Fibroblast of skin of scalp (primary cell): ENCODE measurements at places on chromosomes 3 and 15.

DNA sequence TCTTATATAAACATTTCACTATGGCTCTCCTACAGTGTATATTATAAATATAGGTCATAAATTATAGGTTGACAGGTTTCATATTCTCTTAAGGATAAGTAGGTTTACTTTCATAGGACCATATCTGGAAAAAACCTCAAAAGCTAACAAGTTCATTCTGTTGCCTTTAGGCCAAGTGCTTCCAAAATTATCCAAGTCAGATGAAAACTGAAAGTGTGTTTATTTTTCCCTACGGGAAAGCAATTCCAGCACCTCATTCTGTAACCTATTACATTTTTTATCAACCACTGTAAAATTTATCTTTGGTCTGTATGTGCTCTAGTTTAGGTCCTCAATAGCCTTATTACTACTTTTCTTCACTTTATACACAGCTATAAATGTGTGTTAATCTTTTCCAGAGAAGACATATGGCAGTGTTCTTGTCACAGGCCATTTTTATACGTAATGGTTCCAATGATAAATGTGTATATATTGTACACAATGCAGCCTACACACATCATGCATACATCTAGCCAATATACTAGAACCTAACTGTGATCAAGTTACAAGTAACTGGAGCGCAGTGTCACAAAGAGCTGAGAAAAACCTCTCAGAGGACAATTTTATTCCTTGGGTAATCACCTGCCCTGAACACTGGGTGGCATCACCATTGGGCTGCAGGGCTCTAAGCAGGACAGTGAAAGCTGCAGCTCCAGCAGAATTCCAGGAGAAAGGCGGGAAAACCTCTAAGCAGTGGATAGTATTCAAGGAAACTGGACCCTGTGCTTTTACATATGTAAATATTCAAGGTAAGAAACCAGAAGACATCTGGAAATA lies 251.3 kb downstream of the CTNNB1 start:
- peak; percentile 14 for DNase-seq

- DNase-seq: peak; percentile 61
These were observed 29.2 kb upstream of the CNTN3 start for GRCh38 chr3:74643636-74644035.

DNA sequence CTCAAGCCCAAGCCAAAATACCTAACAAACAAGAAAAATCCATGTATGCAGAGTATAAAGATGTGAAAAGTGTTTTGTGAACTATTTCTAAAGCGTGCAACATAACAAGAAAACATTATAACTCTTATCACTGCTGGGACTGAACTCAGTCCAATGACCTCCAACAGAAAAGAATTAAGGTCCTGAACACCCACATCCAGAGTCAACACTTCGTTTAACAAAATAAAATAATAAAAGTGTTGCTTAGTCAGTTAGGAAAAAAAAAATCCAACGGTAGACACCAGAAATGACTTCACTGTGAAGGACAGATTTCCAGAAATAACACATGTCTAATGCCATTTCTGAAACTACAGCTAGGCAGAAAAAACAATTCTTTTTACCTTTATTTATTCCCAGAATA lies 28.0 kb downstream of the MB21D2 start:
- DNase-seq: no peak

GRCh38 chr15:92149465-92149864 lies 244.2 kb upstream of the ST8SIA2 start:
- peak; percentile 29 for DNase-seq

- no peak for DNase-seq
These were observed 7.0 kb downstream of the AEN start for GRCh38 chr15:88628018-88628654.

GRCh38 chr15:29138260-29138659 lies 131.4 kb downstream of the NSMCE3 start:
- no peak for DNase-seq

GRCh38 chr15:42508263-42508690 lies 12.8 kb downstream of the SNAP23 start:
- no peak for DNase-seq

DNA sequence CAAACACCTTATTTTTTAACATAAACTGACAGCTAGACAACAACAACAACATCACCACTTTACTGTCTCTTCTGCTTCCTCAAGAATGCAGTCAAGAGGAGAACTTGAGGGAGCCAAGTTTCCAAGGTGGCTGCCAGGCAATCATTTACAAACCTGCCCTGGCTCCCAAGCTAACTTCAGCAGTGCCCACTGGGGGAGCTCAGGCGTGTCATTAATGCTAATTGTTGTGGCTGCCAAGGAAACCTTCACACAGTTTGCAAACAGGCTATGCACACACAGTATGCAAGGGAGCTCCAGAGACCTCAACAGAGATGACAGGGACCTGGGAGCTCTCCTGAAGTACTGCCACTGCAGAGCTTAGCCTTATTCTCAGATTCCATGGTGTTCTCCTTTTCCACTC lies 2.1 kb downstream of the DZIP1L start:
- DNase-seq: peak; percentile 13

DNA sequence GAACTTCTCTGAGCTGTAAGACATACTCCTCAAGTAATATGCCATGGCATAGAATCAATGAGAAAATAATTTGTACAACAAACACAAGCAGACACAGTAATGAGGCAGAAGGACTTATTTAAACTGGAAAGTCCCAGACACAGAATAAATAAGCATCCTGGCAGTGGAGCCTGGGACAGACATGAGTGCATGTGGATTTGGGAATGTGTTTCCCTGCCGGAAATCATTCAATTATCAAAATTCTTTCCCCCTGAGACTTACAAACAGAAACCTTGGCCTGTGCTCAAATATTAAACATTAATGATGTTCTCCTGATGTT lies 520.1 kb downstream of the ROBO1 start:
- DNase-seq: peak; percentile 85

DNA sequence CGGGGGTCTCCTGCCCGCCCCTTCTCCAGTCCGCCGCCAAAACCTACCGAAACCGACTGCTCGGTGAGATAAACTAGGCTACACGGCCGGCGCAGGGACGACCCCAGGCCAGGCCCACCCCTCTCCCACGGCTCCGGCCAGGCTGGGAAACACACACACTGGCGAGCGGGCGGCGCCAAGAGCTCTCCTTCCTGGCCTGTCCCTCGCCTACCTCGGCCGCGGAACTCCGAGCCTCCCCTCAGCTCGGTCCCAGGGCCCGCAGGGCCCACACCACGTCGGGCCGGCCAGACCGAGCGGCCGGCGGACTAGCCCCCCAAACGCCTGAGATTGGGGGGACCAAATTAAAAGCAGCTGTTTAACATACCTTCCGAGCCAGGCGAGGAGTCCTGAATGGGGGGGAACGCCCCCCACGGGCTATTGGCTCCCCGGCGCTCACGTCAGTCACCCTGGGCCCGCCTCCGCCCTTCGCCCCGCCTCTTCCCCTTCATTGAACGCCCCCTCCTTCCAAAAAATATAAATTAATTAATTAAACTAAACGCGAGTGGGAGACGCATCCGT lies 4.0 kb upstream of the SIN3A start:
- peak; percentile 80 for DNase-seq

DNA sequence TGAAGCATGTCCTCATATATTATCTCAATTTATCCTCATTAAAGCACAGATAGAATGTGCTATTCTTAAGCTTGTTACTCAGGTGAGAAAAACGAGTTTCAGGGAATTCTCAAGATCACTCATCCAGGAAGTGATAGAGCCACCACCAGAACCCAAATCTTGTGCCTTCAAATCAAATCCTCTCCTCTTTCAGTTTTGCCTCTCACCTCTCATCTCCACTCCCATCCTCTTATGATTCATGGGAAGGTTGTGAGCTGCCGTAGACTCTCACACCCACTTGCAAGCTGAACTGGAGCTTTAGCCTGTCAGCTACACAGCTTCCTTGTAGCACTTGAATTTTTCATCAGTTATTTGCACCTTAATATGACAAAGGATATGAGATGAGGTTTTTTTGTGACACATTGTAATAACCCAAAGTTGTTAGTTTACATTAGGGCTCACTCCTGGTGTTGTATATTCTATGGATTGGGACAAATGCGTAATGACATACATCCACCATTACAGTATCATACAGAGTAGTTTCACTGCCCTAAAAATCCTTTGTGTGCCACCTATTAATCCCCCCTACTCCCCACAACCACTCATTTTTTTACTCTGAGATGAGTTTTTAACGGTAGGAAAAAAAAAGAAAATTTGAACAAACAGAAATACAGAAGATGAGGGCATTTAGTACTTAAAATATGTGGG lies 25.7 kb downstream of the GPR15 start:
- no peak for DNase-seq

- DNase-seq: peak; percentile 9
These were observed 88.6 kb upstream of the ADAMTS17 start for GRCh38 chr15:100430411-100430810.

- peak; percentile 75 for DNase-seq
These were observed 62.5 kb downstream of the CBLB start for GRCh38 chr3:105806359-105806758.

GRCh38 chr15:70585707-70586034 lies 177.7 kb downstream of the UACA start:
- DNase-seq: no peak

DNA sequence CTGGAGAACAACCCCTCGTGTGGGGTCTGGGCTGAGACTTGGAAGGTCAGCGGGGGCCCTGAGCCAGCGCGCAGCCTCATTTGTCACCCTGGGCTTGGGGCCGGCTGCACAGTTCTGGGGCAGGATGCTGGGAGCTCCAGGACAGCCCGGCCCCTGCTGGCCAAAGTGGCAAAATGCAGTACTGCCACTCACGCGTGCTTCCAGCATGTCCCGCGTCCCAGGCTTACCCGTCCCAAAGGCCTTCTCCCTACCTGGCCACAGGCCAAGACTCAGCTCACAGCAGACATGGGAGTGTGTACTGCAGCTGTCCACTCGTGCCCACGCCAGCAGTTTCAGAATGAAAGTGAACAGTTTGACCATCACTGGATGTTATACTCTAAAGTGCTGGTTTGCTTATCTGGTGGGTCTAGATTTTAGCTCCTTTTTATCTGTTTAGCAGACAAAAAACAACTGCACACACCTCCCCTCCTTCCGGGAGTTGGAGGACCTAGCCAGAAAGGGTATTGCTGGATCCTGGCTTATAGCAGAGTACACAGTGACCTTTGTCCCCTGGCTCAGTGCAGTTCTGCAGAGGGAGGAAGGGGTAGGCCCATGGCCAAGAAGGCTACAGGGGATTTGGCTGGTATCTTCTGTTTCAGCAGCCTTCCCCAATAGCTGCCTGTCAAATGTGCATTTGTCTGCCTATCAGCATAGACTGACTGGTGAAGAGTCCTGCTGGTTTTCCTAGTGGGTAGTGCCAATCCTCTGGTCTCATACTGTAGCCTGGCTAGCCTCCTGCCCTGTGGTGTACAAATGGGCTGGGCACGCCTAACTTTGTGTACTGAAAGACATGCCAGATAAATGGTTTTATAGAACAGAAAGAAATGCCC lies 23.2 kb upstream of the IP6K2 start:
- DNase-seq: peak; percentile 72

DNA sequence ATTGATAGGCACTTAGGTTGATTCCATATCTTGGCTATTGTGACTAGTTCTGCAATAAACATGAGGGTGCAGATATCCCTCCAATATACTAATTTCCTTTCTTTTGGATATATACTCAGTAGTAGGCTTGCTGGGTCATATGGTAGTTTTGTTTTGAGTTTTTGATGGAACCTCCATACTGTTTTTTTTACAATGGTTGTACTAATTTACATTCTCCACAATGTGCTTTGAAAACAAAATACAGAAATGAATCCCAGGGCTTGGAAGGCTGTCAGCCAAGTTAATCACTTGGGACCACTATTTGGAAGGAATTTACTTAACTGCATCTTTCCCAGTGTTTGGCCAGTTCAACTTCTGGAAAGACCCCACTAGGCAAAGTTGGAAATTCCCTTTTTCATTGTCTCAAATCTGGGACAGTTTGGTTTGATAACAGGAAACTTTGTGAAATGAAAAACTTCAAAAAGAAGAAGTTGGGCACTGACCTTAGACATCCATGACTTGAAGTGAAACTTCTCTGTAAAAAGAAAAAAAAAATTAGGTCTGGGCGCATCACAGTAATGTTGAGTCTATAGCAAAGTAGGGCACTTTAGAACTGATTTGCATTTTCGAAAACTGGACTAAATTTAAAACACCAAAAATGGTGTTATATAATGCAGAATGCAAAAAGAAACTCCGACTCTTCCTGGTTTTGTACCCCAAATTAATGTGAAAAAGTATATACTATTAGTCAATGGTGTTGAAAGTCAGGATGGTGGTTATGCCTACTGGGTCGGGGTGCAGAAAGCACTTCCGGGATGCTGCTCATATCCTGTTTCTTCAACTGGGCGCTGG lies 6.0 kb downstream of the CTSH start:
- no peak for DNase-seq

GRCh38 chr3:102529452-102529851 lies 94.6 kb downstream of the ZPLD1 start:
- no peak for DNase-seq

GRCh38 chr3:52836986-52837385 lies 2.2 kb upstream of the MUSTN1 start:
- DNase-seq: no peak

DNA sequence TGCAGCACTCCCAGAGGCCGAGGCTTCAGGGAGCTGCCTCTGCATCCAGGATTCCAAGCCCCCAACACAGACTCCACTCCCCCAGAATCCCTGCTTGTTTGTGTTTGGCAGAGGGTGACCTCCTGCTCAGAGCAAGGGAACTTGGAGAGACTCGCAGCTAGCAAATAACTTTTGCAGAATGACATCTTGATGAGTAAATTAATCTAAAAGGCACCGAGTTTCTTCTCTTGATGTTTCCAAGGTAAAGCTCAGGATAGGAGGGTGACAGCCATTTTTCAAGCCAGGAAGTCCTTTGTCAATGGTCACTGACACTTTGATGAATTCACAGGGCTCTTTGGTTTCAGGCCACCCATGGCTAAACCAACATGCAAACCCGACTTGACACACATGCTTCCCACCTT lies 523.0 kb downstream of the NTRK3 start:
- no peak for DNase-seq

DNA sequence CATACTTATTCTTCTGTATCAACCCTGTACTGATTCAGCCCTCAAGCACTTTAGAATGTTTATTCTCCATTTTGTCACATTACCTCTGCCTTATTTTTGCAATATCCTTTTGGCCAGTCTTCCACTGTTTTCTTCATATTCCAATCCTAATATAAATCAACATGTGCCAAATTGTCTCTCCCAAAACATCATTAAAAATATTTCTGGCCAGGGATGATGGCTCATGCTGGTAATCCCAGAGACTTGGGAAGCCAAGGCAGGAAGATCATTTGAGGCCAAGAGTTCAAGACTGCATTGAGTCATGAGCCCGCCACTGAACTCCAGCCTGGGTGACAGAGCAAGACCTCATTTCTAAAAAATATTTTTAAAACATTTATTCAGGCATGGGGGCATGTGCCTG lies 641.4 kb upstream of the CBLB start:
- DNase-seq: peak; percentile 46

- DNase-seq: peak; percentile 89
These were observed 4.0 kb downstream of the CCDC33 start for GRCh38 chr15:74240002-74240568.

- DNase-seq: no peak
These were observed 41.8 kb downstream of the IFT122 start for GRCh38 chr3:129481766-129482332.

GRCh38 chr15:89118481-89118989 lies 30.3 kb downstream of the ABHD2 start:
- DNase-seq: no peak
